AG09319 (cell line): ENCODE measurements at places on chromosomes 7 and 10.

- DNase-seq = no peak
Measured at GRCh38 chr7:130092598-130092997, 22.3 kb downstream of the KLHDC10 start.

- peak; percentile 88 for DNase-seq
Measured at GRCh38 chr7:107972075-107972482, 30.9 kb downstream of the LAMB1 start.

DNA sequence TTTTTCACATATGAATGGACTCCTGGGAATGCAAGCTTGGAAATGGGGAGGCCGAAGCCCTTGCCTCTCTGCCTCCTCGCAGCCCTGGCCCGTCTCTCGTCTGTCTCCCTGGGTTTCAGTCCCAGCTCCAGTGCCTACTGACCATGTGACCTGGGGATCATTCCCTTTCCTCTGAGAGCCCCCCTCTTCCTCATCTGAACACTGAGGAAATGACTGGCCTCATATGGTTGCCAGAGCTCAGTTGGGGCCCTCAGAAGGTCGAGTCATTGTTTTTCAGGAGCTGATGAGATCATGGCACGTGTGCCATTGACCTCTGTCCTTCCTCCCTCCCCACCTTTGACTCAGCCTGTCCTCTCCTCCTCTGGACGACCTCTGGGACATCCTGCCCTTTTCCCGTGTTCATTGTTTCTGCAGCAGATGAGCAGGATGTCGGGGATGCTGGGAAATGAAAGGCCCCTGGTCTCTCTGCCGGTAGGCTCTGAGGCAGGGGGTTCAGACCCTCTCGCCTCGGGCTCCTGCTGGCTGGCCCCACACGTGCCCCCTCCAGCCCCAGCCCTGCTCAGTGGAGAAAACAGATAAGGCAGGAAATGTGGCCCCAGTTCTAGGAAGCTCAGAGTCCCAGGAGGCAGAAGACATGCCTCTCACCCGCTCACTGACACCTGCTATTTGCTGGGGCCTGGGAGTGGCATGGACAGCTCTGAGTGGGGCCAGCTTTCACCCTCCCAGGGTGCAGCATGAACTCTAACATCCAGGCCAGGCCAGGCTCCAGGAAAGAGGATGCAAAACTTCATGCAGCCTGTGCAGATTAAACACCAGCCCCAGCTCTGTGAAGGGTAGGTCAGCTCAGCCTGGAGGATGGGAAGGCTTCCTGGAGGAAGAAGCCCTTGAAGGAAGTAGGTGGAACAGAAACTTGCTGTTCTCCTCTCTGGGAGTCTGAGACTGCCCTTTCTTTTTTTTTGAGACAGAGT lies 8.3 kb upstream of the PPP1R35 start:
- DNase-seq = no peak

GRCh38 chr10:78763651-78764395 lies 304.9 kb upstream of the ZMIZ1 start:
- no peak for DNase-seq

- DNase-seq = no peak
Measured at GRCh38 chr10:71882813-71883659, 32.0 kb upstream of the PSAP start.

- DNase-seq = no peak
Measured at GRCh38 chr7:32020551-32021159, 49.6 kb downstream of the PDE1C start.

DNA sequence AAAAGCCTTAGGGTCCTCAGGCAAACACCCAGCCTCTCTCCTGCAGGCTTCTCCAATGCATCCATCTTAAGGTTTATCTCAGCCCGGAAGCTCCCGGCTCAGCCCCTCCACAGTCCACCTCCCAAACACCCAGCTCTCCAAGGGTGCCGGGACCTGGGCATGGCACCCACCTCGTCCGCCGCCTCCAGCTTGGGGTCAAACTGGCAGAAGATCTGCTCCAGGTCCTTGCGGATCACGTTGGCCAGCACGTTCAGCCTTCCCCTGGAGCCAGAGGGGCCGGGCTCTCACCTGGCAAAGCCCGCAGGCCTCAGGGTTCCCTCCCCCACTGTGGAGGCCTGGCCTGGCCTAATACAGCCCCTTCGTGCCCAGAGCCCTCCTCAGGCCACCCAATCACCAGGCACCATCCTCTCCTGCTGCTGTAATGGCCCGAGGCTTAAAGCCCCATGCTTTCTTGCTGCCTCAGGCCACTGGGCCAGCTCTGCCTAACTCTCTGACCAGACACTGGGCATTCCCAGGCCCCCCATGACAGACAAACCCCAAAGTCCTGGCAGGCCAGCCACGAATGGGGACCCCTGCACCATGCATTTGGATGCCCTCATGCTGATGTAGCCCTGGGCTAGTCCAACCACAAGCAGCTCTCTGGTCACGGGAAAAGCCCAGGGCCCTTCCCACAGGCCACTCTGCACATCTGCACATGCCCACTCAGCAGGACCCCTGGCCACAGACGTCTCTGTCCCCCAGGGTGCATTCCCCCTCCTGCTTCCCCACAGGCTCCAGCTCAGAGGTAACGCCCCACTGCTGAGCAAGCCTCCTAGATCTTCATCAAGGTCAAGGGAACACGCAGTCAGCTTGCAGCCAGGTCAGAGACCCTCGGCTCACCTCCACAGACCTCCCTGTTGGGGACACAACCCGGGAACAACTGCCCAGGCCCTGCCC lies 12.3 kb downstream of the OGDHL start:
- no peak for DNase-seq

- DNase-seq = no peak
Measured at GRCh38 chr7:93006480-93007095, 111.2 kb downstream of the SAMD9 start.

DNA sequence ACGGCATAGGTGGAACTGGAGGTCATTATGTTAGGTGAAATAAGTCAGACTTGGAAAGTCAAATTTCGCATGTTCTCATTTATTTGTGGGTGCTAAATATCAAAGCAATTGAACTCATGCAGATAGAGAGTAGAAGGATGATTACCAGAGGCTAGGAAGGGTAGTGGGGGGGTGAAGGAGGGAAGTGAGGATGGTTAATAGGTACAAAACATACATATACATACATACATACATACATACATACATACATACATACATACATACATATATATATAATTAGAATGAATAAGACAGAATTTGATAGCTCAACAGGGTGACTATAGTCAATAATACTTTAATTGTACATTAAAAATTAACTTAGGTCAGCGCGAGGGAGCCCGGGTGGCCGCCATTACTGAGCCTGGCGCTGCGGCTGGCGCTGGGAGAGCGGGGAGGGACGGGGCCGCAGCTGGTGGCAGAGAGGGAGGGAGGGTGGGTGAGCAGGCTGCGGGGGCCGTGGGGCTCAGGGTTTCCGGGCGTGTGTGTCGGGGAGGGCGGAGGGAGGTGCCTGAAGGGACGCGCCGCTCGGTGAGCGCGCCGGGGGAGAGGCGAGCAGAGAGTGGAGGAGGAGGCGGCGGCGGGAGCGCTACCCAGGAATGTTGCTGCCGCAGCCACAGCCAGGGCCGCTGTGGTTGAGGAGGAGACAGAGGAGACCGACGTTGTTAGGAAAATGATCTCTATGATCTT lies 85.8 kb upstream of the EGFR start:
- DNase-seq = peak; percentile 29

DNA sequence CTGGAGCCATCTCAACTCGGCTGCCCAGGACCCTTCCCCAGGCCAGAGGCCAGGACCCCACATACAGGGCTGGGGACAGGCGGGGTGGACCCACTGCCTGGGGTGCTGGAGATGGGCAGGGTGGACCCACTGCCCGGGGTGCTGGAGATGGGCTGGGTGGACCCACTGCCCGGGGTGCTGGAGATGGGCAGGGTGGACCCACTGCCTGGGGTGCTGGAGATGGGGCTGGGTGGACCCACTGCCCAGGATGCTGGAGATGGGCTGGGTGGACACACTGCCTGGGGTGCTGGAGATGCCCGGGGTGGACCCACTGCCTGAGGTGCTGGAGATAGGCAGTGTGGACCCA lies 32.4 kb upstream of the FOXL3 start:
- DNase-seq = no peak

- no peak for DNase-seq
Measured at GRCh38 chr10:28343987-28344895, 41.4 kb upstream of the MPP7 start.

- DNase-seq = no peak
Measured at GRCh38 chr7:111051832-111052231, 39.1 kb upstream of the LRRN3 start.

DNA sequence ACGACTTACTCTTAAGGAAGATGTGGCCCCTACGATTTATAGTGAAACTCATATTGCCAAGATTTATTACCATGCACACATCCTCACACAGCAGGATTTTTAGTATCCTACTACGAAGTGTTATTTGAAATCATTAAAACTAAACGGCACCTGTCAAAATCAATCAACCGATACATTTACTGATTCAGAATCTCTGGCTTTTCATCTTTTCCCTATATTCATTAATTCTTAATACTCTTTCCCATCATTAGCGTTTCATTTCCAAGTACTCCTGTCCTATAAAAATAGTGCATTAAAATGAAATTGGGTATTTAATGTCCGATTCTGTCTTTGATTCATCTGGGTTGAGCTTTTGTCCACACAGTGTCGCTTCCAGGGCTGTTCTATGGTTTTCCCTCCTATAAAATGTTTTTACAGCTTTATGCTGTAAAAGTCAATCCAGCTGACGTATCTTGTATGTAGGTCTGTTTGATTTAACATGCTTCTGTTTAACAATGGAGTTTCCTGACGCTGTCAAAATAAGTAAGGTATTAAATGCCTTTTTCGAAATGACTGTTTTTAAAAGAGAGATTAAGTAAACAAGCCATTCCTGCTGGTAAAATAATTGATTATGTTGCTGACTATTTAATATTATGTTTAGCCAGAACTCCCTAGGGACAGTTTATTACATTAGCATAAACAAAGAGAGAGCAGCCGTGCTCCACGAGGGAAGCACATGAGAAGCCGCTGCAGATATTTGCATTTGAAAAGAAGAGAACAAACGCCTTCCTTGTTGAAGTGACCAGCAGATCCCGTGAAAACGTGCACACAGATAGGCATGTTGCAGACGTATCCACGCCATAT lies 22.3 kb upstream of the SFMBT2 start:
- no peak for DNase-seq

DNA sequence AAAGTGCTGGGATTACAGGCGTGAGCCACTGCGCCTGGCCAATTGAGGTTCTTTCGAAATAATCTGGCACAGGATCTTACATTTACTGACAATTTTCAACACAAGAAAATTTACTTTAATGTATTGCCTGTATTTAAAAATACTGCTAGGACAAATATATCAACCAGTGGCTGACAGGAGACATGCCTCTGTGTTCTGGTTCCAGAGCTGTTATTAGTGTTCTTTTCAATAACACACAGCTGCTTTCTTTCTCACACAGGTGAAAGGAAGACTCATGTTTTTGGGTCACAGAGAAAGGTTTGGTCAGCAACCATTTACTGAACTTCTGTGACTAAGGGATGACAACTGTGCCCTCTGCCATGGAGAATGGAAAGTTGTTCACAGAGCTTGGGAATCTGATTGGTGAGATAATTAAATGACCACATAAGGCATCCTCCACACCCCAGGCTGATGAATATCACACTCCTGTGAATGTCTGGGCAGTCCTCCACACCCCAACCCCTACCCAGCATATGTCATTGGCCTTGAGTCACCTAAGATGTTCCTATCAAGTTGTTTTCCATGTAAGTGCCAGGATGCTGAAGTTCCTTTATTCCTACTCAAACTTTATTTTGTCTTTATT lies 180.1 kb downstream of the RAPGEF5 start:
- no peak for DNase-seq

- no peak for DNase-seq
Measured at GRCh38 chr10:91820144-91820543, 21.9 kb downstream of the TNKS2 start.

GRCh38 chr7:21914671-21915070 lies 31.0 kb downstream of the CDCA7L start:
- no peak for DNase-seq

GRCh38 chr7:104160375-104160774 lies 47.4 kb downstream of the ORC5 start:
- DNase-seq = no peak
